IPS DF 19.7 (cell line): ENCODE measurements at places on chromosomes 7 and 10.

DNA sequence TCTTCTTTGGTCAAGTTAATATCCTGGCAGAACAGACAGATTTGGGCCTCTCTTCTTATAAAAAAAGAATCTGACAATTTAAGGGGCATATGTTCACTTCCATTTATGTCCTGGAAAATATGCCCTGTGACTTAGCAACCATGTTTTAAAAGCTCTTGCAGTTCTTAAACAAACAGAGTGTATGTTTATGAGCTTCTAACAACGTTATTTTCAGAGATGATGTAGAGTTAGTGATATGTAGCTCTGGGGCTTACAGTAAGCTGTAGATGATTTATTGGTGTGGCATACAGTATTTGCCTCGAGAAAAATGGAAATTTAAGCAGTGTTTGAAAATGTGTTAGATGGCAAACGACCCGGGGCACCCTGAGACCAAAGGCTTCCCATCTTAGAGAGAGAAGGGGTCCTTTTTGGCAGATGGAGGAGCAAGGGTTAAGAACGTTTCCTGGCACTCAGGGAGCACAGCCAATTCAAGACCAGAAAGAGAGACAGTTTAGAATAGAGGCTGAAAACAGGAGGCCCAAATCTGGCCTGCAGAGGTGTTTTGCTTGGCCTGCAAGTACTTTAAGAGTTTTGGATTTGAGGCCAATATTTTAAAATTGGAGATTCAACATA lies 397.5 kb downstream of the KCNMA1 start:
- no peak for DNase-seq

DNA sequence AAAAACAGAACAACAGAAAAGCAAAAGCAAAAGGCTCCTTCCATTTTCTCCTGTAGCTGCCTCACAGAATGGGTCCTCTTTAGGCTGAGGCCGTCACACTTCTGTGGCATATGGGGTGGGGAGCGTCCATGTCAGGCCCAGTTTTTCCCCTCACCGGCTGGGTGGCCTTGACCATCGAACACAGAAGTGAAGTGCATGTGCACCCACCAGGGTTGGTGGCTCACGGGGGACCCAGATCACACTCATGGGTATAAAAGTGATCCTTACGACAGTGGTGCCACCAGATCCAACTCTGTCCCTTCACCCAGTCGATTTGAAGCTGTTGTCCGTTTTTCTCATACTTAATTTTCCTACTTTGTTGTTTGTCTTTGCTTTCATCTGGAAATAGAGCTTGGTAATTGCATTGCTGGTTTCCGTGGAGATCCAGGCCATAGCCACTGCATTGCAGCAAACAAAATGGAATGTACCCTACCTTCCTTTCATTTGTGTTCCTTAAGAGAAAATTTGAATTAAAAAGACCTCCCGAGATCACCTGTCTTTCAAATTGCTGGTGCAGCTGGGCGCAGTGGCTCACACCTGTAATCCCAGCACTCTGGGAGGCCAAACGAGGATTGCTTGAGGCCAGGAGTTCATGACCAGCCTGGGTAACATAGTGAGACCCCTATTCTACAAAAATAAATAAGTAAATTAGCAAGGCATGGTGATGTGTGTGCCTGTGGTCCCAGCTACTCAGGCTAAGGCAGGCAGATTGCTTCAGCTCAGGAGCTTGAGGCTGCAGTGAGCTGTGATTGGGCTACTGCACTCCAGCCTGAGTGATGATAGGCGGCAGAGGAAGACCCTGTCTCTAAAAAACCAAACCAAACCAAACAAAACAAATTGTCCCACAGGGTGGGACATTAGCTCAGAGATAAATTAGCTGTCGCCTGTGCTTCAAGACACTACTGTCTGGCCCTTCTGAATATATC lies 10.7 kb upstream of the GJD4 start:
- peak; percentile 80 for DNase-seq

- DNase-seq, result no peak
Measured at GRCh38 chr10:122296363-122297120, 25.4 kb downstream of the BTBD16 start.

DNA sequence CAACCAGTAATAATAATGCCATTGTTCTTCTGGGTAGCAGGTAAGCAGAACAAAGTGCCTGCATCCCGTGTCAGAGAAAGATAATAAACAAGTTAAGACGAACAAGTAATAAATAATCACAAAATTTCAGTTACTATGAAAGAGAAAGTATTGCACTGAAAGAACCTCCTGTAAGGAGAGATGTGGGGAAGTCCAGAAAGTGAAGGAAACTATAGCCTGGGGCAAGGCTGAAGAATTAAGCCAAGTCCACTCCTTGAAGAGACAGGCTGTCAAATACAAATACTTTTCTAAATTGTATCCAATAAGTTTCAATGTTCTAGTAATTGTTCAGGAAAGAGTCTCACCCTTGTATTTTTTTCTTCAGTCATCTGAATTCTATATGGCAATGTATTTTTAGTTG lies 611.4 kb downstream of the MAGI2 start:
- no peak for DNase-seq

- no peak for DNase-seq
Measured at GRCh38 chr10:60253484-60253883, 136.2 kb downstream of the ANK3 start.

- DNase-seq, result no peak
Measured at GRCh38 chr10:59287587-59288255, 74.6 kb downstream of the FAM13C start.

- DNase-seq, result no peak
Measured at GRCh38 chr10:74770400-74770799, 56.0 kb upstream of the KAT6B start.

GRCh38 chr10:79444199-79445119 lies 965 bp downstream of the ZCCHC24 start:
- DNase-seq, result no peak

DNA sequence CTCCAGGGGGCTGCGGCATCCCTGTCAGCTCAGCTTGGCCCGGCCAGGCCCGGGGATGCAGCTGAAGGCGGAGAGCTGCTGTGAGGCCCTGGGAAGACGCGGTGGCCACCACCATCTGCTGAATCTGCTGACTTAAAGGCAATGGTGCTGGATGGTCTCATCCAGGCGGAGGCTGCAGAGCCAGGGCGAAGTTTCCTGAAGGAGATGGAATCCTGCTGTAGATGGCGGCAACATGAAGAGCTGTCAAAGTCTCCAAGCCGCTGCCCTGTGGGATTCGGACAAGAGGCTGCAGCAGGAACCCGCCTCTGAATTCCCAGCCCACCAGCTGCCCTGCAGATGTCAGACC lies 200.1 kb downstream of the PTPRN2 start:
- DNase-seq, result no peak
